ENCODE measurements at places on chromosomes 12 and 14.

DNA sequence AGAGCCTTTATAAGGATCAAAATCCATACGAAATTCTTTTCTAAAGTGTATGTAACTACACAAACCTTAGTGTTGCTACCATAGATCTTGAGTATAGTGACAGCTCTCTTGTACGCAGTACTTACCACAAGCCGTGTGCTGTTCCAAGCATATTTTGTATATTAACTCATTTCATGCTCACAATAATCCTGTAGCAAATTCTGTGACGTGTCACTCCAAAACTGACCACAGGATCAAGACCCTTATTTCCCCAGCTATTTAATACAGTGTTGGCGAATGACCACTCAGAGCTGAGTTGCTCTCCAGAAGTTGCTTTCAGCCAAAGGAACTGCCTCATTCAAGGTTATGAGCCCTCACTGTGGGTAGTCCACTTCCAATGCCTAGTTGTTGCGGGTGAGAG, 169.8 kb downstream of the BTG1 start:
- DNase-seq, result no peak

DNA sequence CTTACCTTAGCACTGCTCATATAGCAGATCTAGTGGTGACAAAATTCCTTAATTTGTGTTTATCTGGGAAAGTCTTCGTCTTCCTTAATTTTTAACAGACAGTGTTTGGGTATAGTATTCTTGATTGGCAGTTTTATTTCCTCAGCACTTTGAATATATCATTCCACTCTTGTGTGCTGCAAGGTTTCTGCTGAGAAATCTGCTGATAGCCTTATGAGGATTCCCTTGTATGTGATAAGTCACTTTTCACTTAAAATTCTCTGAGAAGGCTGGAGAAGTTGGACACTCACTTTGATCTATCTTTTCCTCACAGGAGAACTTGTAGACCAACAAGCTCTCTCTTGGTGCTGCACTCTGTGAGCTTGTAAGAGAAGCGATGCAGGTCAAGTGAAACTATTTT, 306.1 kb upstream of the RTL1 start:
- no peak for DNase-seq

DNA sequence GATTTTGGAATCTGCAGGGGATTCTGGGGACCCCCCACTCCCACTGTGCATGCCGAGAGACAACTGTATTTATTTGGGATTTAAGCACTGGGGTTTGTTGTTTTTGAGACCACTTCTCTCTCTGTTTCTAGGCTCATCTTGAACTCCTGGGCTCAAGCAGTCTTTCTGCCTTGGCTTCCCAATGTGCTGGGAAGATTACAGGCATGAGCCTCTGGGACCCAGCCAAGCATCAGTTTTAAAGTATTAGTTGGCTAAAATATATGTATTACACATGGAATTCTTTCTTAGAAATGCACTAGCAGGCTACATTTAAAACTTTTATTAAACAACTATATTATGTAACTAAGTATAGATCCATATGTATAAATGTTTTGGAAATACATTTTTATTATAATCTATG, 78.3 kb downstream of the AEBP2 start:
- no peak for DNase-seq

DNA sequence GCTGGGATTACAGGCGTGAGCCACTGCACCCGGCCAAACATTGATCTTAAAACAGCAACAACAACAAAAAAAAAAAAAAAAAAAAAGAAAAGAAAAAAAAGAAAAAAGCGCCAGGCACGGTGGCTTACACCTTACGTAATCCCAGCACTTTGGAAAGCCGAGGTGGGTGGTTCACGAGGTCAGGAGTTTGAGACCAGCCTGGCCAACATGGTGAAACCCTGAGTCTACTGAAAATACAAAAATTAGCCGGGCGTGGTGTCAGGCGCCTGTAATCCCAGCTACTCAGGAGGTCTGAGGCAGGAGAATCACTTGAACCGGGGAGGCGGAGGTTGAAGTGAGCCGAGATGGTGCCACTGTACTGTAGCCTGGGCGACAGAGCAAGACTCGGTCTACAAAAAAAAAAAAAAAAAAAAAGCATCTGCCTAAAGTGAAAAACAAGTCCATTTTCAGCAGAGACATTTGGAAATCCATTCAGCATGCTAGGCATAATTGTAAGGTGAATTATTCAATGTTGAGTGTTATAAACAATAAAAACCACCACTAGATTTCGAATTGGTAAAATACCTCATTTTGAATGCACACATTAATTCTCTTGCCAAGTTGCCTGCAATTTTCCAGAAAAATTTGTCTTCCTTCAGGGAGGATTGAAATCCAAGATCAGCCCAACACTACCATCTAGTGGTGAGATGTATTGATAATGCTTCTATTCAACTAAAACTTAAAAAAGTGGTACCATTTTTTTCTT, 8.0 kb upstream of the CERS5 start:
- DNase-seq, result no peak

GRCh38 chr12:69583203-69583602, 2.1 kb upstream of the CCT2 start:
- DNase-seq, result no peak

GRCh38 chr14:79009286-79009685, 839.1 kb downstream of the NRXN3 start:
- DNase-seq, result no peak

DNA sequence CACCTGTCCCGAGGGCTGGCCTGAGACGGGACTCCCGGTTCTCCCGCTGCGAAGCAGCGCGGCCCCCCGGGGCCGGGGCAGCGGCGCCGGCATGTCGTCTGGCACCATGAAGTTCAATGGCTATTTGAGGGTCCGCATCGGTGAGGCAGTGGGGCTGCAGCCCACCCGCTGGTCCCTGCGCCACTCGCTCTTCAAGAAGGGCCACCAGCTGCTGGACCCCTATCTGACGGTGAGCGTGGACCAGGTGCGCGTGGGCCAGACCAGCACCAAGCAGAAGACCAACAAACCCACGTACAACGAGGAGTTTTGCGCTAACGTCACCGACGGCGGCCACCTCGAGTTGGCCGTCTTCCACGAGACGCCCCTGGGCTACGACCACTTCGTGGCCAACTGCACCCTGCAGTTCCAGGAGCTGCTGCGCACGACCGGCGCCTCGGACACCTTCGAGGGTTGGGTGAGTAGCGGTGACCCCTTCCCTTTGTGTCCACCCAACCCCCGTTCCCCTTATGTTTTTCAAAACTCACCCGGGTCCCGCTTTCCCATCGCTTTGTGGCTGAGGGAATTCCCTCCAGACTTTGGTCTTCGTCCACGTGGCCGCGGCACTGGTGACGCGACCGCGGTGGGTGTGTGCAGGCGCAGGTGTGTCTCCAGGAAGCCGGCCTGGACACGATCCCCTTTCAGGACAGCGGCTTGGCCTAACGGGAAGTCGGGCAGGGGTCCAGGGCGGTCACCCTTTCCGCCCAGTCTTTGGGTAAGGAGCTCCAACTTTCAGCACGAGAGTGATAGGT, 826 bp downstream of the PRKCH start:
- DNase-seq, result no peak

GRCh38 chr12:645563-646071, 17.6 kb downstream of the NINJ2 start:
- DNase-seq, result no peak

- DNase-seq, result no peak
These were observed 28.0 kb downstream of the ERH start for GRCh38 chr14:69370061-69370460.

DNA sequence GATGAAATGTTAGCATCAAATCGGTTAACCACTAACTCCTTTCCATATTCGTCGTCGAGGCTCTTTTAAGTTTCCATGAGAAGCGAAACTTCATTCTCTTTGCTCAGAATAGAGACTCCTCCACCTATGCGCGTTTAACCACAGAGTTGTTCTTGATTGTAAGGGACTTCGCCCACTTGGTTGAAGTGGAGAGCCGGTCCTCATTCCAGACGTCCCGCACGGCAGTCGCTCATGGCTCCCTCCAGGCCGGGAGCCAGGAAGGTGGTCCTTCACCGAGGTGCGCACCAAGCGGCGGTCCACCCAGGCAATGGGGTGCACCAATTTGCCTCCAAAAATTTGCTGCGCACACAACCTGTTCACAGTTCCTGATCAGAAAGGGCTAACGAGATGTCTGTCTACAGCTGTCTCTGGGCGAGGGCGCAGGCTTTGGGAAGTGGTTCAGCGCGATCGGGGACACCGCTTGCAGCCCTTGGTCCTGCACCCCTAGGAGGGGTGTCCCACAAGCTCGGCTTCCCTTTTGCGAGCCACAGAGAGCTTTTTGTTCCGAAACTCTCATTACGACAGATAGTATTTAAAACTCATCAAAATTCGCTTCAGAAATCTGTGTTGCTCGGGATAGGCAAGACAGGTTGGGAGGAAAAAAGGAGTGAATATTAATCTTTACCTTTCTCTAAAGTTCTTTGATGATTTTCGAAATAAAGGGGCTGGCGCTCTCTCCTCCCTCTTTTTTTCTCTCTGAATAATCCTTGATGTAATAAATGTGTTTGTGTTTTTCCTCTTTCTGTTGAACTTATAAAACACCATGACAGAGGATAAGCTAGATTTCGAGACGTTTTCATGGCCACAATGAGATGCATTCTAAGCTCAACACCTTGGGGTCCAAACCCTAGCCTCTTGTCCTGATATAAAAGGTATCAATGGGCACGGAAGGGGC, 6.4 kb upstream of the ALX1 start:
- DNase-seq, result no peak

DNA sequence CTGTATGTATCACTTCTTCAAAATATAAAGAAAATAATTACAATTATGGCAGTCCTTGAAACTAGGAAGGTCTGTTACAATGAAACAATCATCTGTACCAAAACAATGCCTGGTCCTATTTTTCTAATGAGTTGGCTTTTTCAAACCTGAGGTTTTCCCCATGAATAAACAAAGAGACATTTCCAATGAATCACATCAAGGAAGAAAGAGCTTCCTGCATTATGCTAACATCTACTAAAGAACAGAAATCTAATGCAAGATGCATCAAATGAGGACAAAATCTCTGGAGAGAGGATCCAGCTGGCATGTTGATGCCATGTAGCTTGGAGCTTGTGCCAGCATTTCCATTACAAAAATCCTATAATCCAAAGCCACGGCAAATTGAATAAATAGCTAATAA, 29.3 kb downstream of the NIN start:
- DNase-seq, result no peak

DNA sequence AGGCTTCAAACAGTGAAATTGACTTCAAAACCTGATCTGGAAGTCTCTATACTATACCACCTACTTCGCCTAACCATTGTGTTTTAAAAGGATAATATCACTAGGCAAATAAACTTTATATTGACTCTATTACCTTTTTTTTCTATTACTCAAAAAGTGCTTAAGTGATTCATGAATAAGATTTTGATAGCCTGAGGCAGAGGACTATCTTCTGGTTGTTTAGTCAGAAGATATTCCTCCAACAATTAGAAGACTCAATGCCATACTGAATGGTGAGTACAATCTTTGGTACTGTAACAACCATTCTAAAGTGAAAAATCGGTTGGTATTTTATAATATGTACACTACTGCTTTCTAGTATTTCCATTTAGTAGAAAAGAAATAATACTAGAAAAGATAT, 22.8 kb downstream of the SLC6A15 start:
- no peak for DNase-seq

DNA sequence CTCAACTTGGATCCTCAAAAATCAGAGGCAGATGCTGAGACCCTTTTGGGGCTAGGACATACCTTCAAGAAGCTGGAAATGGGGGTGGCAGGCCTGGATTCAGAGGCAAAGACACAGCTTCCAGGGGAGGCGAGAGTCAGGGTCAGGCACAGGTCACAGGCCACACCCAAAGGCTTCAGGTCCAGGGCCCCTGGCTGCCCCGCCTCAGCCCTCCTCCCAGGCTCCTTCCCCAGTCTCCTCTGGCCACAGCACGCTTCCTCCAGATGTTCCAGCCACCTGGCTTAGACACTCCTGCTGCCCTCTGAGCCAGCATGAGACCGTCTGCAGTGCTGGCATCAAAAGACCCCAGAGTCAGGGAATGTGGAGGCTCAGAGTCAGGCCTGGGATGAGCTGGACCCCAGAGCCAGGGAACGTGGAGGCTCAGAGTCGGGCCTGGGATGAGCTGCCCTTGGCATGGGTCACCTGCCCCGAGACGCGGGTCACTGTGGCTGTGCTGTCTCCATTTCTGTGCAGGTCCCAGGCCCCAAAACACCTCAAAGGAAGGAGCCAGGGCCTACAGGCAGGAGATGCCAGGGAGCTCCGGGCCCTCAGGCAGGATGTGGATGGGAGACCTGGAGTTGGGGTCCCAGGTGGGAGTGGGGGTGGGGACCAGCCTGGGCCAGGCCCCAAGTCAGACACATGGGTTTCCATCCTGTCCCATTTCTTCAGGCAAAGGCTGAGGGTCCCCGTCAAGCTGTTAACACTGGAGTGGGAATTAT, 58.9 kb downstream of the DIO3 start:
- no peak for DNase-seq

DNA sequence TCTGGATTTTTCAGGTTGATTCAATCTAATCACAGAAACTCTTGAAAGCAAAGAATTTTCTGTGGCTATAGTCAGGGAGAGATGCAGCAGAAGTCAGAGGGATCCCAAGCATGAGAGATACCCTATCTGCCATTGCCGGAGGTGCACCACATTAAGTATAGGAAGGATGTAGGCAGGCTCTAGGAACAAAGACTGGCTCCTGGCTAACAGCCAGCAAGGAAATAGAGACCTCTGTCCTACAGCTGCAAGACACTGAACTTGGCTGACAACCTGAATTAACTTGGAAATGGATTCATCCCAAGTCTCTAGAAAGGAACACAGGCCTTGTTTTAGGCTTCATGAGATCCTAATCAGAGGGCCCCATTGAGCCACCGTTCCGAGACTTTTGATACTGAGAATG, 364.9 kb upstream of the FLRT2 start:
- no peak for DNase-seq

GRCh38 chr12:97560786-97561618, 98.4 kb downstream of the RMST start:
- DNase-seq, result no peak

- no peak for DNase-seq
These were observed 6.0 kb downstream of the HEATR5A start for GRCh38 chr14:31414190-31414833.

- DNase-seq, result peak; percentile 69
These were observed 4.1 kb downstream of the CKB start for GRCh38 chr14:103518422-103519042.

GRCh38 chr14:33996462-33996861, 45.6 kb upstream of the EGLN3 start:
- no peak for DNase-seq

DNA sequence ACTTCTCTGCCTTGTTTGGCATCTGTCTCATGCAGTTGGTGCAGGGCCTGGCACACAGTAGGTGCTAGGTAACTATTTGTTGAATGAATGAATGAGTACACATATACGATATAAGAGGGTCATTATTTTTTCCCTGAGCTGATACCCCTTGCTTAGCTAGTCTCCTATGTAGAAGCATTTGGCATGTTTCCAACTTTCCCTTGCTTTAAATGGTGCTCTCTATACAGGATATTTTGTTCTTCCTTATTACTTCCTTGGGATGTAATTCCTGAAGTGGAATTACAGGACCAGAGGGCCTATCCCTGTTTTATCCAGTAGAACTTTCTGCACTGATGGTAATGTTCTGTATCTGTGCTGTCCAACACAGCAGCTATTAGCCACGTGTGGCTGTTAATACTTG, 250.1 kb upstream of the PWP1 start:
- DNase-seq, result no peak

GRCh38 chr14:59254911-59255545, 66.6 kb downstream of the DAAM1 start:
- no peak for DNase-seq

GRCh38 chr12:2341051-2341751, 288.4 kb downstream of the CACNA1C start:
- DNase-seq, result no peak

GRCh38 chr14:61300754-61301153, 19.6 kb upstream of the TMEM30B start:
- DNase-seq, result no peak

All from activated B cell treated with CpG ODN at 0.5 μM for 24 hours (primary cell).